ENCODE measurements at places on chromosomes 1 and 21.

GRCh38 chr1:32798191-32798590 is 19.0 kb downstream of the YARS1 start:
- DNase-seq = no peak

- no peak for DNase-seq
Observed at GRCh38 chr1:1284221-1285101, 4.2 kb downstream of the SCNN1D start.

- DNase-seq = no peak
Observed at GRCh38 chr1:201692555-201693394, 136.2 kb upstream of the IPO9 start.

- no peak for DNase-seq
Observed at GRCh38 chr1:233063462-233063861, 113.1 kb downstream of the NTPCR start.

DNA sequence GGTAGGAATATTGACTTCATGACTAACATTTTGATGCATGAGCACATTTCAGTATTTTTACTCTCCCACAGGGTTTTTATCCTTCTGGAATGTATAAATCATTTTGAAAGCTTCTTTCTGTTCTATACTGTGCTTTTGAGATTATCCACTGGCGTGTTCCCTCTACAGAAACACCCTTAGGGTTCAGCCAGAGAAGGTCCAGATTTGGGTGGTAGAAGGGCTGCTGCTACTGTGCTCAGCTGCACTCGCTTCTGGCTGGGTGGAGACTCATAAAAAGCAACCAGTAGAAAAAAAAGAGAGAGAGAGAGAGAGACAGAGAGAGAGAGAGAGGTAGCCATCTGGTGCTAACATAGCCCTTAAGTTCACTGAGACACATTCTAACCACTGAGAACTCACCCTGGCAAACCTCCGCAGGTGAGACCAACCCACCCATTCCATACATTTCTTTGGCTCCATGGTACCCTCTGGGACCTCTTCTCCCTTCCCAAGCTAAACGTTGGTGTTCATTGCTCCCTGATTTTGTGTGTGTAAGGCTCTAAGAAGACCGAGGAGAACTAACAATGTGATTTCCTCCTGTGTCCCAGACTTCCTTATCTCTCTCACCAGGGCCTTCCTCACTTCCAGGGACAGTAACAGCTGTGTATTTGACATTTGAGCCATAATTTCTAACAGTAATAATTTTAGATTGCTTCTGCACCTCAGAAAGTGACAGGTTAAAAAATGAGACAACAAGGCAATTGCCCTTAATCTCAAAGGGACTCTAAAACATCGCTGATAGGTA is 7.2 kb downstream of the APCS start:
- no peak for DNase-seq

DNA sequence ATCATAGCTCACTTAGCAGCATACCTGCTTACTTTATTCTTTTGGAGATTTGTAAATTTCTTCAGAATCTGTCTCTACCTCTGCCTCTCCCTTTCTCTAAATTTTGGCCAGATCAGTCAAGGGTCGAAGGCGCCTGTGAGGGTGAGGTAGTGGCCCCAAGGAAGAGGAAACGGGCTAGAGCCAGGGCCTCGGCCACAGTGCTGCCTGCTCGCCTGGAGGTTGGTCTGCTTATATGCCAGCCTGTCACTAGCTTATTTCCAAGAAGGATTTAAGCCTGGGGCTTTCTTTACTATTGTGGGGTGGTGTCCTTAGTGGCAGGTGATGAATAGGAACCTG is 19.6 kb downstream of the PEX14 start:
- DNase-seq = no peak

- DNase-seq = no peak
Observed at GRCh38 chr1:182120411-182121258, 59.1 kb upstream of the ZNF648 start.

DNA sequence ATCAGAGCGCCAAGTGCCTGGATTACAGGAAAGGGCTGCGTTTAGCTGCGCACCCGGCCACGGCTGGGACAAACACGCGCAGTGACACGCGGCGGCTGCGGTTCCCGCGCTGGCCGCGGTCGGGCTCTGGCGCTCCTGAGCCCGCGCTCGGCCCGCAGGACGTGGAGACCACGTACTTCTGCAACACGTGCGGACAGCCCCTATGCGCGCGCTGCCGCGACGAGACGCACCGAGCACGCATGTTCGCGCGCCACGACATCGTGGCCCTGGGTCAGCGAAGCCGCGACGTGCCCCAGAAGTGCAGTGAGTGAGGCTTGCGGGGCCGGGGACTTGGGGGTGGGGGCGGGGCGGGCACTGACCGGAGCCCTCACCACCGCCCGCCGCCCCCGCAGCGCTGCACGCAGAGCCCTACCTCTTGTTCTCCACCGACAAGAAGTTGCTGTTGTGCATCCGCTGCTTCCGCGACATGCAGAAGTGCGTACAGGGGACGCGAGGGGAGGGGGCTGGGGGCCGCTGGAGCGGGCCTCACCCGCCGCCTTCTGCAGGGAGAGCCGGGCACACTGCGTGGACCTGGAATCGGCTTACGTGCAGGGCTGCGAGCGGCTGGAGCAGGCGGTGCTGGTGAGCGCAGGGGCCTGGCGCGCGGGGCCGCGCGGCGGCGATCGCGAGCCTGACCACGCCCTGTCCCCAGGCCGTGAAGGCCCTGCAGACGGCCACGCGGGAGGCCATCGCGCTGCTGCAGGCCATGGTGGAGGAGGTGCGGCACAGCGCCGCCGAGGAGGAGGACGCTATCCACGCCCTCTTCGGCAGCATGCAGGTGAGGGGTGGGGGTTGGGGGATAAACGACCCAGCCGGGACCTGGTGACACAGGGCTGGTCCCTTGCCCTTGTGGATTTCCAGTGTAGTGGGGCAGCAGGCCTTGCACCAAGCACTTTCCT is 3.1 kb downstream of the RNF207 start:
- DNase-seq = no peak

DNA sequence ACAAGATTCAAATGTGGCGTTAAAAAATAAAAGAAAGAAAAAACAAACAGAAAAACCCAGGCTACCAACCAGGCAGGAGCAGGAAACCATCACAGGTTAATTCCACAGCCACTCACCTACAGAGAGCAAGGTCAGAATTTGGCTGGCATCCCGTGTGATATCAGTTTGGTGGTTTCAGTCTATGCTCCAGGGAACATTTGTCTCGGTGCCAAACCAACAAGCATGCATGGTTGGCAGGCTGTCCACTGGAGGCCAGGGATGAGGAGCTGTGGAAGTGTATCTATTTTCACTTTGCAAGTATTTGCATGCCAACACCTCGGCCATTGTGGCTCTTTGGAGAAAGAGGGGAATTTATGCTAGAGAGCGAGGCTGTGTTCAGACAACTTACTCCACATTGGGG is 53.1 kb upstream of the PROX1 start:
- DNase-seq = no peak

DNA sequence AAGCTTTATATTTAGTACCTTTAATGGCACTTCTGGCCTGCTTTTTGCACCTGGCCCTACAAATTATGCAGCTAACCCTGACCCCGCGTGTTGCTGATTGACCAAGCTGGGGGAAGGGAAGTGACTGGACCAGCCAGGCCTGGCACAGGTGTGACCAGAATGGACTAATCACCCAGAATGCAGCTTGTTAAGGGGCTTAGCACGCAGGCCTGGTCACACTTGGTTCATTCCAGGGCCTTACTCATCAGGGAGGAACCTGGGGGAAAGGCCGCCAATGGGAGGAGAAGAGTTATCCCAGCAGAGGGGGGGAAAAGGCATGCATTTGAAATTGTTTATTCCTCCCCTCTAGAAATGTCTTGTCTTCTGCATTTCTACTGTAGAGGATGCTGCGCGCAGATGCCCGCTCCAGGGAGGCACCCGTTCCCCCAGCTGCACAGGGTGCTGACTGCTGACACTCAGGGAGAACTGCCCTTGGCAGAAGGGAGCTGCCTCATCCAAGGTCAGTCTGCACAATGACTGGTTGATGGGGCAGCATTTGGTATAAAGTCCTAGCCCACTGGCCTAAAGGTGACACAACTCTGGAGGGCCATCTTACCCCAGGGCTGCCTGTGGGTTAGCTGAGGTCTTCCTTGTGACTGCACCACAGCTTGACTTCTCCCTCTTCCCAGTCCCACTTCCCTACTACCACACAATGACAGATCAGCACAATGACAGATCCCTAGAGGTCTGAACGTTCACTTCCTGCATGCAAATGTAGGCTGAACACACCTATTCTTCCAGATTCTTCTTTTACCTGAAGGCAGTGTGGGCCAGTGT is 29.0 kb downstream of the DHCR24 start:
- DNase-seq = no peak

- no peak for DNase-seq
Observed at GRCh38 chr1:197618061-197618460, 157.2 kb downstream of the DENND1B start.

- no peak for DNase-seq
Observed at GRCh38 chr1:15056515-15057285, 96.8 kb upstream of the TMEM51 start.

DNA sequence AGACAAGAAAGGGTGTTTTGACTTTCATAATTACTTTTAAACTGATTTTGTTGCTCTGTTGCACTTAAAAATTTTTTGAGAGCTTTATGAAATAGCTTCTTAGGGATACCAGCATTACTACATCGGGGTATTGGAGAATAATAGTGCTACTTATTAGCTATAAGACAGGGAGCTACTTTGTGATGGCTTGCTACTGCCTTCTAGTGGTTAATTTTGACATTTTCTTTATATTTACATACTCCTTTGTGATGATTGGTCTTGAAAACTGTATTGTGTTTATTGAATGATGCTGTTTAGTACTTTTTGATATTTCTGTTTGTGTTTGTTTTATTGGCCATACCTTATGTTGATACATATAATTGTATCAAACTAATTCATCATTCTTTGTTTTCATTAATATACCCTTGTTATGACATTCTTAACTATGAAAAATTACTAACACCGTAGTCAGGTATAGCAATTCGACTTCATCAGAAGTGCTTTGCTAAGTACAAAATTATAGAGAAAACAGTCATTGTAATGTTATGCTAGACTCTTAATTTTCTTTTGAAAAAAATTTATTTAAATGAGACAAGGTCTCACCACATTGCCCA is 85.5 kb downstream of the CLIC4 start:
- DNase-seq = no peak

GRCh38 chr21:31977816-31978215 is 105.0 kb downstream of the HUNK start:
- no peak for DNase-seq

DNA sequence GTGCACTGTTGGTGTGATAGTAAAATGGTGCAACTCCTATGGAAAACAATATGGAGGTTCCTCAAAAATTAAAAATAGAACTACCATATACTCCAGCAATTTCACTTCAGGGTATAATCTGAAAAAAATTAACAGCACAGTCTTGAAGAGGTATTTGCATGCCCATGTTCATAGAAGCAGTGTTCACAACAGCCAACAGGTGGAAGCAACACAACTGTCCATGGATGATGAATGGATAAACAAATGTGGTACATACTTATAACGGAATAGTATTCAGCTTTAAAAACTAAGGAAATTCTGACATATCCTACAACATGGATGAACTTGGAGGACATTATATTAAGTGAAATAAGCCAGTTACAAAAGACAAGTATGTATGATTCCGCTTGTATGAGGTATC is 8.2 kb downstream of the TTLL7 start:
- no peak for DNase-seq

GRCh38 chr1:47866601-47867437 is 130.4 kb downstream of the TRABD2B start:
- no peak for DNase-seq

DNA sequence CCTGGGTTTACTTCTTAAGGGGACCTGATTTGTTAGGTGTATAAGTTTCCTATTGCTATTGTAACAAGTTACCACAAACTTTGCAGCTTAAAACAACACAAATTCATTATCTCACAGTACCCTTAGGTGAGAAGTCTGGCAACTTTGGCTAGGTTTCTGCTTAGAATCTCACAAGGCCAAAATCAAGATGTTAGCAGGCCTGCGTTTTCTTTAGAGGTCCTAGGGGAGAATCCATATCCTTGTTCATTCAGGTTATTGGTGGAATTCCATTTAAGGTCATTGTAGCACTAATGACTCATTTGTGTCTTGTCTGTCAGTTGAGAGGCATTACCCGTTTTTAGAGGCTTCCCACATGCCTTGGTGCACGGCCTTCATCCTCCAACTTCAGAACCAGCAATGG is 8.2 kb upstream of the SH2D1B start:
- no peak for DNase-seq

- no peak for DNase-seq
Observed at GRCh38 chr1:107933736-107934135, 31.2 kb downstream of the VAV3 start.

DNA sequence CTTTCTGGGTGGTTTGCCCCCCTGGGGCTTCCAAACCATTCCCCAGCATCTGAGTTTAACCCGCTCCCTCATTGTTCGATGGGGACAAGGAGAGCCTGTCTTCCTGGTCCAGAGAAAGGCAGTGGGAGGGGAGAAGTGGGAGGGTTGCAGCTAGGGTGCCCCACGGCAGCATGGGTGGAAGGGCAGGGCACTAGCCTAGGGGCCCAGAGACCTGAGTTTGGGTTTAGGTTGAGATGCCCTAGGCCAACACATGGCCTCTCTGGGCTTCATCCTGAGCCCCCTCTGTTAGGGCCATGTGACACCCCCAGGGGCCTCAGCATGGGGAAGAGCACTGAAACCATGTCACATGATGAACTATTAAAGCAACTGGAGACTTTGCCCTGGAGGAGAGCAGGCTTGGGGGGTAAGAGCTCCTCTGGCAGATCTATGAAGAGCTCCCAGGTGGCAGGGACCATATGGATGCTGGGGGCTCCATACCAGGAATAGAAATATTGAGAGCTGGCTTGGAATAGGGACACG is 9.7 kb upstream of the RUNX3 start:
- no peak for DNase-seq

GRCh38 chr1:46817814-46818213 is 19.0 kb downstream of the CYP4B1 start:
- DNase-seq = no peak

DNA sequence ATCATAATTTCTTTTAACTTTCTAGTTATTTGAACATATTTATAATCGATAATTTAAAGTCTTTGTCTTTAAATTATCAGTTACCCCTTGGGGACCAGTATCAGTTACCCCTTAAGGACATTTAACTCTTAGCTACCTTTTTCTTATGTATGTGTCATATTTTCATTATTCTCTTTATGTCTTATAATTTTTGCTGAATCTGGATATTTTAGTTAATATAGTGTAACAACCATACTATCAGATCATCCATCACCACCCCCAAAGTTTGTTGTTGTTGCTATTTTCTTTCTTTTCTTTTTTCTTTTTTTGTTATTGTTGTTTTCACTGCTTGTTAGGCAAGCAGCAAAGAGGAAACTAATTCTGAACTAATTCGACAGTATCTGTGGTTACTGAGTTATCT is 57.0 kb upstream of the TNFSF18 start:
- DNase-seq = no peak

- no peak for DNase-seq
Observed at GRCh38 chr1:2785631-2786328, 15.7 kb downstream of the TTC34 start.
